Activated CD8-positive, alpha-beta memory T cell treated with anti-CD3 and anti-CD28 coated beads, Interleukin-2, amount 50 U/mL, for 4 hours (primary cell): ENCODE measurements at places on chromosomes 12 and 14.

DNA sequence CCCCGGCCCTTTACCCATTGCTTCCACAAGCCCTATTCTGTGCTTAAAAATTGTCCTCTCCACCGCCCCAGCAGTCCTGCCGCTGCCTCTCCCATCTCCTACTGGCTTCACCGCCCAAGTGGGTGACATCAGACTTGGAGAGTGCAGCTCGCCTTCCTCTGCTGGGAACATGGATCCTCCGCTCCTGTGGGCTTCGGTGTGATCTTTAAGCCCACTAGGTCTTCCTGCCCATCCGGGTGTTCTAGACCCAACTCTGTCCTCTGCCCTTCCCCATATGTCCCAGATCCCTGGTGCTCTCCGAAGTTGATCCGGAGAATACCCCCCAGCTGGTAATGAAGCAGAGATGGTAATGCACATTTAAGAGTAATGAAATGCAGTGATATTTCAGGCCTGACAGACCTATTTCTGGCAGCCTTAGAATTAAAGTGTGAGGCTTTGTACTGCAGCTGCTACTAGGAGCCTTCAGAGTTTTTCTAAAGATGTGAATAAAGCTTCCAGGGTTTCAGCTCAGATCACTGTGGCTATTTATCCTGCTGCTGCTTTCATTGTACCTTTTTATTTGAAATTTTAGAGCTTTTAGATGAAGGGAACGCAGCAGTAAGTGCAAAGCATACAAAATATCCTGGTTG is 22.9 kb upstream of the CTDSP2 start:
- DNase-seq = no peak

DNA sequence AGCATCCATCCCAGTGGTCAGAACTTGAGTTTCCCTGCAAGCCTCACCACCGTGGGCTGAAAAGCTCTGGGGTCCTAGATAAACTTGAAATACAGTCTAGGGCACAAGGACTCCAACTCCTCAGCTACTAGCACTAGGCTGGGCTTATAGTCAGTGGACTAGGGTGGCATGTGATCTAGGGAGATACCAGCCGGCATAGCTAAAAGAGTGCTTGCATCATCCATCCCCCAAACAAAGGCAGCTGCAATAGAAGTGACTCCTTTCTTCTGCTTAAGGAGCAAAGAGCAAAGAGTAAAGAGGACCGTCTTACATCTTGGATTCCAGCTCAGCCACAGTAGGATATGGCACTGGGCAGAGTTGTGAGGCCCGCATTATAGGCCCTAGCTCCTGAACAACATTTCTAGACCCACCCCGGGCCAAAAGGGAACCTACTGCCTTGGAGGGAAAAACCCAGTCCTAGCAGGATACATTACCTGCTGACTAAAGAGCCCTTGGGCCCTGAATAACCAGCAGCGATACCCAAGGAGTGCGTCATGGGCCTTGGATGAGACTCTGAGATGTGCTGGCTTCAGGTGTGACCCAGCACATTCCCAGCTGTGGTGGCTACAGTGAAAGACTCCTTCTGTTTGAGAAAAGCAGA is 17.9 kb upstream of the SOS2 start:
- DNase-seq = no peak

DNA sequence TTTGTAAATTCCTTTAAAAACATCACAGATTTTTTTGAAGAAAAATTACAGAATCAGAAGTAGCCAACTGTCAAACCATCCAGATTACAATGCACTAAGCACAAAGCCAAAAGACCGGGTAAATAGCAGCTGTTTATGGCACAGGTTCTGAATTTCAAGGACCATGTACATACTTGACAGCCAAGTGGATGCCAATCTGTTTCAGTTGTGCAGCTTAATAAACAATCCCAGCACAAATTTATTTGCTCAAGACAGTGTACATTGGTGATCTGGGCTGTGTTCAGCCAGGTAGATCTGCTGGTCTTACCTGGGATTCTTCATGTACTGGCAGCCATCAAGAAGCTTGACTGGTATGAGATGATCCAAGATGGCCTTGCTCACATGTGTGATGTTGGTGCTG is 229.8 kb upstream of the FLRT2 start:
- no peak for DNase-seq

DNA sequence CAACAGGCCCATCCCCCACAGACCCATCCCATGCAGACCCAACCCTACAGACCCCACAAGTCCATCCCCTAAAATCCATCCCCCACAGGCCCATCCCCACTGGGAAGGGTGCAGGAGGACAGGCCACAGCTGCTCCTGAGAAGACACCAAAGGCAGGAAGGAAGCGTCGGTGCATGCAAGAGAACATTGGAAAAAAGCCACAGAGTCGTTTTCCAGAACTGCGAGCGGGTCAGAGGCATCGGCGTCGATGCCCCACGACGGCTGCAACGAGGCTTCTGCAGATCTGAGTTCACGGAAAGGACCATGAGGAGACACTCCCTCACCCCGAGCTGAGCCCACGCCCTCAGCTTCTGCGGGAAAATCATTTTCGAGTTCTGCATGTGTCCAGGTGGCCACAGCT is 59.6 kb upstream of the GALNT9 start:
- no peak for DNase-seq

DNA sequence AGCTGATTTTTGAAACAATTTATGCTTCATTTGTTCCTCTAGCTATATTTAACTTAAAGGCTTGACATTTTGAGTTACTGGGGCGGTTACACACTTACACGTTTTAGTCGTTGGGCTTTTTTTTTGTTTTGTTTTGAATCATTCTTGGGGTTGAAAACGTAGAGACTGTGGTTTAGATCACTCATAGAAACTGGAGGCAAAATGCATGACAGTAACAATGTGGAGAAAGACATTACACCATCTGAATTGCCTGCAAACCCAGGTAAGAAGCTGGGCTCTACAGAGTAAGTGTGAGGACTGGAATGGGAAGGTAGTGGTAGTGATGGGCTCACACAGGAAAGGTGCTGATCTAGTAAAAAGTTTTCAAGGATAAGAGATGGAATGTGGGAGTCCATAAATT is at the start of gene CLEC2D:
CLEC2D (plus strand) TSS at position 180 of the 400 bp plus-strand sequence; CDS start at position 202, 22 bp downstream.
- DNase-seq = peak; percentile 31

- no peak for DNase-seq
These were observed 20.2 kb downstream of the RERG start for GRCh38 chr12:15201056-15201455.

DNA sequence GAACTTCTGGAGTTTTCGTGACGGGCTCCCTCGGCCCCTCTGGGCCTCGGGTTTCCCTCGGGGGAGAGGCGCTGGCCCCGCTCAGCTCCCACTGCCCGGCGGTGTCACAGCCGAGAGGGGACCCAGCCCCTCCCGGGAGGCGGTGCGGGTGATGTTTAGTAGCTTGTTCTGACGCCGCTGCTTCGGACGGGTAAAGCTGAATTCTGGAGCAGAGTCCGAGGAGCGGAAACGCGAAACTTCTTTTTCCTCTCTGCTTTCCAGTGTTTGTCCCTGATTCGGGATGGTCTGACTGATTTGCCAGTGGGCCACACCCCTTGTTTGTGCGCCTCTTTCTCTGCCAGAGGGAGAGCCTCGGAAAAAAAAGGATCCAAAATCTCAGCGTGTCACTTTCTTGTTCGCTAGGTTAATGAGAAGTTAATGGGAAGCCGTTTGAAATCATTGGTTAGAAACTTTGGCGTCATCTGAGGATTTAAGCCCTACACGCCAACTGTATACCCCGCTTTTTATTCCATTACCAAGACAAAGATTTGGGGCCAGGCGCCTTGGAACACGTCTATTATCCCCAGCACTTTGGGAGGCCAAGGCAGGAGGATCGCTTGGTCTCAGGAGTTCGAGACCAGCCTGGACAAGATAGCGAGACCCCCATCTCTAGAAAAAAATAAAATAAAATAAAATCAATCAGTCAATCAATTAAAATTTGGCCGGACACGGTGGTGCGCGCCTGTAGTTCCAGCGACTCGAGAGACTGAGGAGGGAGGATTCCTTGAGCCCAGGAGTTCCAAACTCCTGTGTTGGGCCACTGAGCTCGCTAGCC is 756 bp downstream of the TULP3 start:
- DNase-seq = peak; percentile 43

DNA sequence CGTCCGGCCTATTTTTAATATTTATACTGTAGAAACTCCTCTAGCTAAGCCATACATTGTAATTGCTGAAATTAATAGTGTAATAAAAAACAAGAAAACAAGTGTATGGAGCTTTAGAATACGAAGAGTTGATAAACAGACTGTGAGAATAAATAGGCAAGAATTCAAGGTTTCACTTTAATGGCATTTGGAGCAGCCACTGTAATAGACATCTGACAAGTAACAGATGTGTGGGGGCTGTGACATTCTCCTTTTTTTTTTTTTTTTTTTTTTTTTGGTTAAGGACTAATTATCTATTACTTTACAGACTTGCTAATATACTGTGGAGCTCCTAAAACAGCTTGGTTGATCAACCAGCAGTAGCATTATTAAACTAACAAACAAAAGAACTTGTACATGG is 42.1 kb upstream of the CFAP54 start:
- DNase-seq = no peak

DNA sequence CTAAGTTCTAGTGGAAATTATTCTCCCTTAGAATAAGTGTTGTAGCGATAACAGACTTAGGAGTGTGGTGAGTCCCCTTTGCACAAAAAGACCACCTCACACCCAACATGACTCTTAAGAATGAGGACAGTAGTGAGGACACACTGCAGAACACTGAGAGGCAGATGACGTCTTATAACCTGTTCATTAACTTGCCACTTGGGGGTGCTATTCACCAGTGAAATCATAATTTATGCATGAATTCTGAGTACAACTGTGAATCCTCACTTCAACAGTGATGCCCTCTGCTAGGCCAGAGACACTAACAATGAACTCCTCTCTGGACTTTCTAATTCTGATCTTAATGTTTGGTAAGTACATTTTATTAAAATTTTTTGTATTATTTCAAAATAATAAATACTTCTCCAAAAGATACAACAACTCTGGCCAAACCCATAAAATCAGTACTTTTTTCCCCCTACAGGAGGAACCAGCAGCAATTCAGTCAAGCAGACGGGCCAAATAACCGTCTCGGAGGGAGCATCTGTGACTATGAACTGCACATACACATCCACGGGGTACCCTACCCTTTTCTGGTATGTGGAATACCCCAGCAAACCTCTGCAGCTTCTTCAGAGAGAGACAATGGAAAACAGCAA is 274.7 kb downstream of the DAD1 start:
- DNase-seq = no peak

- DNase-seq = no peak
These were observed 616.3 kb downstream of the LRFN5 start for GRCh38 chr14:42222924-42223471.

GRCh38 chr12:10128687-10129086 is 1.3 kb downstream of the CLEC7A start:
- DNase-seq = no peak

DNA sequence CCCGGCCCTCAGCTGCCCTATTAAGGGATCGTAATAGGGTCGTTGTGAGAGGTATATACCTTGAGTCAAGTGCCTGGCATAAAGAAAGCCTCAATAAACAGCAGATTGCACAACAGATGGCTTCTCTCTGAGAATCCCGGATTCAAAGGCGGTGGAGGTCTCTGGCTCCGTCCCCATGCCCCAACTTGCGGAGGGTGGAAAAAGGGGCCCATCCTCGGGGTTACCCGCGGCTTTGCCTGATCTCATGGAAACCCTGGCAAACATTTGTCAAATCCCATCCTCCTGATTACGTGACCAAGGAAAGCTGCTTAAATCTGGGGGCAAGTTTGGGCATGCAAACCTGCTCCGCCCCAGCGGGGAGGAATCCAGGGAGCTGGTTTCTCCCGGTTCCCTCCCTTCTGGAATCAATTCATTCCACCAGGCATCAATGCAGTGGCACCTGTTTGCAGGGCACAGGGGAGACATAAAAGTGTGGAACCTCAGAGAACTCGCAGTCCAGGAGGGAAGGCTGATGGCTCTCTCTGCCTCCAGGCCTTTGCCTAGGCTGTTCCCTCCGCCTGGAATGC is 12.3 kb downstream of the TRPV4 start:
- no peak for DNase-seq
